Stimulated activated CD8-positive, alpha-beta memory T cell treated with anti-CD3 and anti-CD28 coated beads, Interleukin-4, amount 100 ng/mL, for 48 hours (primary cell): ENCODE measurements at places on chromosomes 5 and 9.

- DNase-seq = no peak
Observed at GRCh38 chr9:107024193-107024592, 161.2 kb downstream of the ZNF462 start.

DNA sequence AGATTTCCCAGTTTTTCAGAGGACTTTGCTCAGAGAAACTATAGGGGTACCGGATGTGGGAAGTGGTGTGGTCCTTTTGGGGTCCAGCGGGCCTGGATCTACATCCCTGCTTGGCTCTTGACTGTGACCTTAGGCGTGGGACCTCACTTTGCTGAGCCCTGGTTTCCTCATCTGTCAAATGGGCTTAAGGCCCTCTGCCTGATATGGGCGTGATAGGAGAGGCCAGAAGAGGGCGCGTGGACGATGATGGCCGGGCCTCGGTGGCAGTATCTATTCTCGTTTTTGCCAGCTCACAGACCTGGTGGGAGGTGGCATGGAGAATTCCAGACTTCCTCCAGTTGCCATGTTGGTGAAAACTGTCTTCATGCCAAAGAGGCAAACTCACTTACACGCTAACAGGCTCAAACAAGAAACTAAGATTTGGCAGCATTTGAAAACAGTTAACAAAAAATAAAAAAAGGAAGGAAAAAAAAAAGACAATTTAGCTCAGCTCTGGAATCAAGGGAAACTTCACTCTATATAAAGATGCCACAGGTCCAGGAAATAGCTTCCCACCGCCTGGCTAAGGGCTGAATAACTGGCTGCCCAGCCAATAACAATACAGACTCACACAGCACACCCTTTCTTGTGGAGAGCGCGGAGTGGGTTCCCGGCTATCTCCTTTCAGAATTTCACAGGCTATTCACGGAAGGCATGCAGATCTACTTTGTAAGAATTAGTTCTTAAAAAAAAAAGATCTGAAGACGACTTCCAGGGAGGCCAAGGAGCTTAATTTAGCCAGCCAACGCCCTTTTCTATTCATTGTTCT, 1.7 kb downstream of the SH3PXD2B start:
- no peak for DNase-seq

GRCh38 chr5:143031781-143032580, 261.8 kb downstream of the ARHGAP26 start:
- DNase-seq = no peak

DNA sequence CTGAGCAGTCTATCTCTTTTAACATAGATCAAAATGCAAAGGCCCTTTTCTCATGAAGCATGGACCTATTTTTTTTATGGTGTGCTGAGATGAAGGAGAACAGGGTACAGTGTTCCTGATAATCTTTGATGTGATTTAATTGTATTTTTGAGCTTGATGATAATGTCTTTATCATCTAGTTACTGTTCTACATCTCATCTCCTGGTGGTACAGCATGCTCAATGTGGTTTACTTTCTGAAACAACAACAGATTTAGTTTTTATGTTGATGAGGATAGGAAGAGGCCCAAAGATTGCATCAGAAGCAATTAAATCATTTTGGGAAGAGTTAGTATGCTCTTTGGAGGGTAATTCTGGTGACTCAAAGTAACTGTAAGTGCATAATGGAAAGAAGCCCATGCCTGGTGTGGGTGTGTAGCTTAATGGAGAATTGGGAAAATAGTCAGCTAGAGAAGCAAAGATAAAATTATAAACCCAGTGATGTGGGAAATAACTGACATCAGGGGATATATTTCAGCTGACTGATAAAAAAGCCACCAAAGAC, 123.0 kb upstream of the KCNN2 start:
- no peak for DNase-seq

GRCh38 chr9:89234205-89235067, 55.8 kb upstream of the SHC3 start:
- DNase-seq = peak; percentile 70

- no peak for DNase-seq
Observed at GRCh38 chr9:34693560-34693959, 2.5 kb upstream of the CCL19 start.

DNA sequence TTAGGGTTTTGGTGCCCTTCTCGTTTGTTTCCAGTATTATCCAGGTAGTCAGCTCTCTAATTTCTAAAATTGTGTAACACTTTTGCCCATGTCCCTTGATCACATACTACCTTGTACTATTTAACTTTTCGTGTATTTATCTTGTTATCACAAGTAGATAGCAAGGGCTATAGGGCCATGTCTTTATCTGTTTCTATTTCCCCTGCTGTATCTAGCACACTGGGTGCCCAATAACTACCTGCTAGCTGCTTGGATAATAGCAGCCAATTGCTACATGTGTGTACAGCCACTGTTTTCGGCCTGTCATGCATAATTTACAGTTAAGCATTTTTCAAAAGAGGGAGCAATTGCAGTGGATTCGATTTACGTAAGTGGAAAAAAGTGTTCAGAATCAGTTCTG, 64.8 kb upstream of the TNFAIP8 start:
- DNase-seq = no peak
